COR-L47 (cell line): ENCODE measurements at places on chromosomes 7 and 10.

- no peak for DNase-seq
These were observed 213.8 kb downstream of the DNAJB6 start for GRCh38 chr7:157550300-157551275.

DNA sequence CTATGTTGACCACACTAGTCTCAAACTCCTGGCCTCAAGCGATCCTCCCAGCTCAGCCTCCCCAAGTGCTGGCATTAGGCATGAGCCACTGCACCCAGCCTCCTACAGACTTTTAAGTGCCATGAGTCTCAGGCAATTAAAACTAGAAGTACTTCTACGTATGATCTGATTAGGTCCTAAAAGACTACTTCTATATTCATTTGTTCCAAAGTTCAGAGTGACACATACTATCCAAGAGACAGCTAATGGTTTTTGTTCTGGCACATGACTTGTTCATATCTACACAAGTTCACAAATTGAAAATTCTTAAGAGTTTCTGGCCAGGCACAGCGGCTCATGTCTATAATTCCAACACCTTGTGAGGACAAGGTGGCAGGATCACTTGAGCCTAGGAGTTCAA, 11.7 kb downstream of the ARHGAP19 start:
- no peak for DNase-seq

DNA sequence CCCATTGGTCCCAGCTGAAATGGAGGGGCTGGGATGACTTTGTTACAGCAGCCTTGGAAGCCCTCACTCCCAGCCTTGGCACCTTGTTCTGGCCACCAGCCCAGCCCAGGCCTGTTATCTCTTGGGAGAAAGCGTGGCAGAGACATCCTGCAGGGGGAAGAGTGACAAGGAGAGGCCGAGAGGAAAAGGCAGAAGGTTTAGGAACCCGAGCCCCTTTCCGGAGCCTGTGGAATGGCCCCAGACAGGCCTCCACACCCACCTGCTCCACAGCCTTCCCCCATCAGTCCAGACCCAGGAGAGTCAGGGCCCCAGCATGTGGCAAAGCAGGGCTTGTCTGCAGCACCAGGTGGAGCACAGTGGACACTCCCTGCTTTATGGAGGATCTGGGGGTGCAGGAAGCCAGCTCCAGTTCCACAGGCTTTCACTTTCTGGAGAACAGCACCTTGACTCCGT, 24.1 kb upstream of the TRIM8 start:
- no peak for DNase-seq

GRCh38 chr7:117193564-117193963, 129.3 kb downstream of the WNT2 start:
- no peak for DNase-seq

- no peak for DNase-seq
These were observed 154.9 kb downstream of the SDHAF3 start for GRCh38 chr7:97272237-97272975.

DNA sequence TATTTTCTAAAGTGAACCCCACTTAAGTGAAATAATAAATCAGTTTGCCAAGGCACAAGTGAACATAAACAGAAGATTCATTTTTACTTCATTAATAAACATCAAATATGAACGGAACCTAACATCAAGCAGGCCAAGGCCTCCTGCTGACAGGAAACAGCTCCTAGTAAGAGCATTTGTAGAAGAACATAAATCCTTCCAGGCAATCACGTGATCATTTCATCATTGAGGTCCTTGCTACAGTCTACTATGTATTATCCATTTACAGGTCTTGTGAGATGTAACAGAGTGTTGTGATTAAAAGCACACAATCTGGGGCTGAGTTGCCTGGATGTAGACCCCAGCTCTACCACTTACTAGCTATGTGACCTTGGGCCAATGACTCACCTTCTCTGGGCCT, 70.6 kb downstream of the CALD1 start:
- no peak for DNase-seq

DNA sequence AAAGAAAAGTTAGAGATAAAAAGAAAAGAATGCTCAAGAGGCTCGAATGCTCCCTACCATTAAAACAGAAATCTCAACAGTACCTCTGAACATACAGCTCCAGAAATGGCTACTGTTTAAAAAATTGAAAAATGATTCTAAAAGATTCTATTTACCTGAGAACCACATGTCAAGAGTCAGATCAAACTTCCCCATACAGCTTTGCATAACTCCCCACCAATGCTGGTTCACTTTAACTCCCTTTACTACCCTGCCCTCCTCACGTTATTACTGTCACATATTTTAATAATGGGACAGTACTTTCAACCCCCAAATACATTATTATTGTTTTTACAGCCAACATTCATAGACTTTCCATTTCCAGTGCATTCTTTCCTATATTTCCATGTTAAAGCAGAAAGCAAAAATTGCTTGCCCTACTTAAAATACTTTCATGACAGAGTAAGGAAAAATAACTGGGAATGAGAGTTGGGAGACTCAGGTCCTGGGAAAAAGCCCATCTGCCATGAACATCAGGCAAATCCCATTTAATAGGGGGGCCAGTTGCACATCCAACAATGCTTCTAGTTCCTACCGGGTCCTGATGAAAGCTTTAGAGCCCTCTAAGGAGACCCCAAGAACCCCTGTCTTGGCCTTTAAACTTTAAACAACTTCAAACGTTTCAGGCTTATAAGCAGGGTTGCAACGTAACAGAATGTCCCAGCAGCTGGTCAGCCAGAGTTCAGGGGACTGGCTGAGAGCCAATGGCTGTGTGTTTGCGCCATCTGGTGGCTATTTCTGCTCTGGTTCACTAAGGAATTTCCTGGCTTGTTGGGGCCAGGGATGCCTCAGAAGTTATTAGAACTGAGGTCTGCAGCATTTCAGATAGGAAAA, 247.4 kb downstream of the ELMO1 start:
- DNase-seq = peak; percentile 66

DNA sequence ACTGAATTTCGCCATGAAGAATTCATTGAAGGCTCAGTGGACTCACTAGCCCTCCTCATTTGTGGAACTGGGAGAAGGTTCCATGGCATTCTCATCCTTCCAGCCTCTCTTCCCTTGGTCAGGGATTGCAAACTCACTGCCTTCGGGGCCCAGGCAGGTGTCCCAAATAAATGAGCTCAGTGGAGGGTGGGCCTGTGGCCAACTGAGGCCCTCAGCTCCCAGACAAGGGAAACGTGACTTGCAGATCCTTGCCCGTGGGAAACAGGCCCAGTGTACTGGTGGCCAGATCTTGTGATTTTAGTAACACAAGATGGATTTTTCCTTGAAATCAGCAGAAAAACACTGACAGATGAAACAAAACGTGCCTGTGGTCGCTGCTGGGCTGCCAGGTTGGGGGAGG, 168.7 kb upstream of the CTBP2 start:
- DNase-seq = no peak

DNA sequence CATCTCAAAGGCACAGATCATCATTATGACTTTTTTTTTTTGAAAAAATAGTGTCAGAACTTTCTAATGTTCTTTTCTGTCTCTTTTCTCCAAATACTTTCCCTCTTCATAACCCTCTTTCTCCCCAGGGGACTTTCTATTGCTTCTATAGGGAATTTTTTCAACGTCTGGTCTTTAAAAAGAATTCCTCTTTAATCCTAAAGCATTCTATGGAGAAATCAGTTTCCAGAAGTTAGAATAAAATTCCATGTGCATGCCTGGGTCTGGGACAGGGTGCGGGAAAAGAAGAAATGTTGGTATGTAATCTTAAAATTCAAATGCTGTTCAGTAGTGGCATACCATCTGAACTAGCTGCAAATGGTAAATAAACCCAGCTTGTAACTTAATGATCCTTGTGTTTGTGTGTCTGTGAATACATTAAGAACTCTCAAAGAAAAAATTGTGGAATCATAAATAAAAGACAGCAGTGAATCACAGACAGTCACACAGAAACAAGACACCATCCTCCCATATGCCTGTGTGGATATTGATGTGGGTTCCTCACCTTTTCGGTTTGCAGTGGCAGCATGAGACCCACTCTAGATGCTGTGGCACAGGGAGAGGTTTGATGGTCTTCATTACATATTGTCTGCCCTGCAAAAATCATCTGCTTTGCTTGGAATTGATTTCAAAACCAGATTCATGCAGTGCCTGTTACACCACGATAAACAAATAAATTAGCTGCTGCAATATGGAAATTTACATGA, 374.7 kb upstream of the NRP1 start:
- no peak for DNase-seq

DNA sequence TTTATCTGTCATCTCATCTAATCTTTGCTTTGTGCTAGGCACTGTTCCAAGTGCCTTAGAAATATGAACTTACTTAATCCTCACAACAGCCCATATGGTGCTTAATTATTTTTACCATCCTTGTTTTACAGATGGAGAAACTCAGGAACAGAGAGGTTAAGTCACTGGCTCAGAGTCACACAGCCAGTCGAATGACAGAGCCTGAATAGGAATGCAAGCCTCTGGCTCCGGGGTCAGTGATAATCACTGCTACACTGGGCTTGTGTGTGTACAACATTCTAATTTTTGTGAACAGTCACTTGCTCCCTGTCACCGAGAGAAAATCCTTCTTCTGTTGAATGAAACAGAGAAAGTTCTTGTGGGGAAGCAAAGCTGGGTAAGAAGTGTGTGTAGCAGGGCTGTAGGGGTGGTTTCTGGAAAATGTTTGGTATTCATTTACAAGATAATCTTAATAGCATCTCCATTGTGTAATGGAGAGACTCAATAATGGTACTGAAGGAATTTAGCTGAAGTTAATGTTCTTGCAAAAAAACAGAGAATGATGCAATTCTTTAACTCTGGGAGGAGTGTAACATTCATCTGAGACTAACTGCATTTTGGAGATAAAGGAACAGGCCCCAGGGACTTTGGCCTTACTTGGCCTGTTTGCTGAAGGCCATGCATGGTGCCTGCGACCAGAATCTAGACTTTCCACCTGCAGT, 290.6 kb downstream of the FRMD4A start:
- DNase-seq = no peak

DNA sequence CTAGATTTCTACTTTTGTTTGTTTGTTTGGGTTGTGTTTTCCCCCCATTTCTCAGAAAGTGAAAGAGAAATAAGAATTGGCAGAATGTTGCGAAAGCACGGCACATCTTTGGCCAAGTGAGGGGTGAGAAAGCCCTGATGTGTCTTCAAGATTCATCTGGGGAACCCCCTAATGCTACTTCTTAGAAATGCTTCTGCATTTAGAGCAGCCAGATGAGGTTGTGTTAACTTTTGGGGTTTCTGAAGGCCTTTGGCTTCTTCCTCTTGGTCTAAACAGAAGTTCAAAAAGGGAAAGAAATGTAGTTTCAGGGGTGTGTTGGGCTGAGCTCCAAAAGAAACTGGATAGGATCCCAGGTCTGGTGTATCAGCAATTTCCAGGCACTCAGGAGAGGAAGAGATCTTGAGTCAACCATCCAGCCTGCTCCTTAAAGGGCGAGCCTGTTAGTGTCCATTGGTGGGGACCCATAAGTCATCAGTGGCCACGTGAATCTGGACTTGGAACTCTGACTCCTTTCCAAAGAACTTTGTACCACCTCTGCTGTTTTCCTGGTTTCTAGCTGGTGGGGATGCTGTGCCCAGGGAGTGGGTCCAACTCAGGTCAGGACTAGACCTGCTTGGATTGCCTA, 6.5 kb downstream of the DUSP5 start:
- DNase-seq = no peak

- DNase-seq = no peak
These were observed 148.7 kb downstream of the C7orf25 start for GRCh38 chr7:42763137-42763551.

- DNase-seq = no peak
These were observed 41.9 kb downstream of the NKX6-2 start for GRCh38 chr10:132743925-132744490.

GRCh38 chr10:44035474-44036197, 349.3 kb downstream of the CXCL12 start:
- no peak for DNase-seq

DNA sequence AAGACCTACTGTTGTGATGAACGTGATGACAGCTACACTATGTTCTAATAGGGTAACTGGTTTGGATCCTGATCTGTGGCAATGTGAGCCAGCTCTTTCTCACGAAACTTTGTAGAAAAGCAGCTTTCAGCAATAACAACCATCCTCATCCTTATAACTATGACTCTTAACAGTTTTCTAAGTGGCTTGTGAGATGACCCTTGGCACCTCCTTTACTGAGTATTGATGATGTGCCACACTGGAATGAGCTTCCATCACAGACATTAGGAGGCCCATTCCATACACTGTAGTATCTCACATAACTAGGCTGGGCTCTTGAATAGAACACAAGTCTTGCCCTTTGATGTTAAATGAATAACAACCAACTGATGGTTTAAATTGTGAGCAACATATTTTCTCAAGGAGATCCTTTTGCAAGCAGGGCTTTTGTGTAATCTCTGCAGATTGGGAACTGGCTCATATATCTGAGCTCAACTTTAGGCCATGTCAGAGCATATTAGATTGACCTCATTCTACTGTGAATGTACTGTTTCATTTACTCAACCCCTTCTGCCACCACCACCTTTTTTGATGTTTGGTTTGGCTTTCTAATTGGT, 46.4 kb downstream of the MYPN start:
- no peak for DNase-seq

- DNase-seq = no peak
These were observed 88.5 kb downstream of the ST7 start for GRCh38 chr7:117041822-117042221.

- DNase-seq = no peak
These were observed 33.3 kb upstream of the OTUD1 start for GRCh38 chr10:23405540-23405939.

- DNase-seq = no peak
These were observed 146.9 kb downstream of the TPST1 start for GRCh38 chr7:66352071-66352470.

- no peak for DNase-seq
These were observed 169.9 kb upstream of the ADO start for GRCh38 chr10:62634576-62634975.

DNA sequence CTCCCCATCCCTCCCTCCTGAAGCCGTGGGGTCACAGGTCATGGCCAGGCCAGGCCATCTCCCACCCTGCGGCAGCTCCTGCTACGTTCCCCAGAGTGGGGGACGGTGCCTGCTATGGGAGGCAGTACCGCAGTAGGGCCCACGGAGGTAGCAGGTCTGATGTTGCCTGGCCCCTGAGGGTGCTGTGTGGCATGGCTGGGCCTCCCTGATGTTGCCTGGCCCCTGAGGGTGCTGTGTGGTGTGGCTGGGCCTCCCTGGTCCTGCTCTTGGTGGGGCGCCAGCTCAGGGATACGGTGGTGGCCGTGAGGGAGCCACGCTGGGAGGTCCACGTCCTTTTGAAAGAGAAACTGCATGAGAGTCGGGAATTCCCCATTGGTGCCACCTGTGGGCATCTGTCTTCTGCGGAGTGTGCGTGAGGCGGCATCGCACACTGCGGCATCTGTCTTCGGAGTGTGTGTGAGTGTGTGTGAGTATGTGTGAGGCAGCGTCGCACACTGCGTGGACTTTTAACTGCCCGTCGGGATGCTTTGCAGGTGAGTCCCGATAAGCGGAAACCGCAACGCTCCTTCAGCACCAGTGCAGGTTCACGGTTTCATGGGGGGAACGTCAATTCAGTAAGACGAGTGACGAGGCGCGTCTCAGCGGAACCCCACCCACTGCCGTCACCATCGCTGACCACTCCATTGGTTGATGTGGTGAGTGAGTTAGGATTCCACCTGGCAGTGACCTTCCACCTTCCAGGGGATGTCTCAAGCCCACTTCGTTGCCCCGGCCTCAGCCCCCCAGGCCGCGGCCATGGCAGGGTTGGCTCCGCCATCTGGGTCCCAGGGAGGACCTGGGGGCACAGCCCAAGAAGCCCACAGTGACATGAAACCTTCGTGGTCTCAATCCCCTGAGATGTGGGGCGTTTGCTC, 51.2 kb upstream of the CFAP46 start:
- DNase-seq = no peak

- DNase-seq = no peak
These were observed 798 bp upstream of the AUTS2 start for GRCh38 chr7:69597278-69598076.
